ENCODE measurements at places on chromosomes 3 and 15.
A peak's percentile ranks its signal among the peaks of the same experiment; 100 is the strongest.

DNA sequence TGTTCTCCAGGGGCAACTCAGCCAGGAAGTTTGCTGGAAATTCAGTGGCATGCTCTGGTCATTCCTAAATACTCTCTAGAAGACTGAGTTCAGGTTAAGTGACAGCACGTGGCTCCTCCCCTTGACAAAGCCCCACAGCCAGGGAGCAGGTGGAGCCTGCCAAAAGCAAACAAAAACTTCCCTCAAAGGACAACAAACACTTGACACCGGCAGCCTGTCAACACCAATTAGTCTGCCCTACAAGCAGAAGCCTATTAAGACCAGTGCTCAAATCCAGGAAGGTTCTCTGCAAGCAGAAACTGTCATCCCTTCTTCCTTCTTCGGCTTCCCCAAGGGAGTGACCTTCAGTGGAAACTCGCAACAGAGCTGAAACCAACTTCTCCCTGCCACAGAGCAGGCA, 5.0 kb downstream of the MEX3B start:
- no peak for DNase-seq
- no peak overlapping the region for H3K4me3 ChIP-seq
- no peaks in the 10 kb centered on the region for H3K4me1 ChIP-seq
- no peak overlapping the region for H3K27ac ChIP-seq

GRCh38 chr3:188166441-188166840, 12.5 kb downstream of the LPP start:
- H3K4me1 ChIP-seq = peaks cover 40% of the 10 kb centered on the region
- no peak overlapping the region for H3K4me3 ChIP-seq
- peaks cover 4% of the 10 kb centered on the region for H3K36me3 ChIP-seq
- no peak for DNase-seq
- no peaks in the 10 kb centered on the region for H3K27me3 ChIP-seq
- no peak overlapping the region for H3K27ac ChIP-seq

DNA sequence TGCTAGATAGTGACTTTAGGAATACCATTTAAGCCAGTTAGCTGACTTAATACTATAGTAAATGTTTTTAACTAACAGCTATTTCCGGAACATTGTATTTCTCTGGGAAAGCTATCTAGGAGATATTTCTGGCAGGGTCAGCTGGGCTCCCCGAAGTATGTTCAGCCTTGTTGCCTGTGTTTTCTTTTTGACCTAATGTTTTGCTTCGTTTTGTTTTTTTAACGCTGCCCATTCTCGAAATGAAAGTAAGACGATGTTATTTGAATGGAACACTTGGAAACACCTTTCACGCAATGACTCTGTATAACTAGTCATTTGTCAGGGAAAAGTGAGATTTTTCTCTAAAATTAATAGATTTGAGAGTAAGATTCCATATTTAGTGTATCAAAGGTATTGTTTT, 702.9 kb upstream of the NAALADL2 start:
- H3K27me3 ChIP-seq = no peaks in the 10 kb centered on the region
- no peak overlapping the region for H3K4me3 ChIP-seq
- no peaks in the 10 kb centered on the region for H3K36me3 ChIP-seq
- H3K4me1 ChIP-seq = no peaks in the 10 kb centered on the region

GRCh38 chr3:24541935-24542334, 47.3 kb upstream of the THRB start:
- no peak overlapping the region for H3K4me3 ChIP-seq
- H3K27me3 ChIP-seq = no peaks in the 10 kb centered on the region
- H3K27ac ChIP-seq = no peak overlapping the region
- H3K4me1 ChIP-seq = no peaks in the 10 kb centered on the region
- no peak for DNase-seq

GRCh38 chr3:43906849-43907507, 216.2 kb downstream of the ABHD5 start:
- H3K4me1 ChIP-seq = peaks cover 3% of the 10 kb centered on the region
- H3K27me3 ChIP-seq = peaks cover 28% of the 10 kb centered on the region
- no peaks in the 10 kb centered on the region for H3K36me3 ChIP-seq
- no peak for DNase-seq

GRCh38 chr3:67526246-67526645, 128.2 kb downstream of the SUCLG2 start:
- H3K4me1 ChIP-seq = peaks cover 2% of the 10 kb centered on the region
- H3K27ac ChIP-seq = no peak overlapping the region
- no peak overlapping the region for H3K4me3 ChIP-seq
- H3K36me3 ChIP-seq = peaks cover 6% of the 10 kb centered on the region
- no peaks in the 10 kb centered on the region for H3K27me3 ChIP-seq

DNA sequence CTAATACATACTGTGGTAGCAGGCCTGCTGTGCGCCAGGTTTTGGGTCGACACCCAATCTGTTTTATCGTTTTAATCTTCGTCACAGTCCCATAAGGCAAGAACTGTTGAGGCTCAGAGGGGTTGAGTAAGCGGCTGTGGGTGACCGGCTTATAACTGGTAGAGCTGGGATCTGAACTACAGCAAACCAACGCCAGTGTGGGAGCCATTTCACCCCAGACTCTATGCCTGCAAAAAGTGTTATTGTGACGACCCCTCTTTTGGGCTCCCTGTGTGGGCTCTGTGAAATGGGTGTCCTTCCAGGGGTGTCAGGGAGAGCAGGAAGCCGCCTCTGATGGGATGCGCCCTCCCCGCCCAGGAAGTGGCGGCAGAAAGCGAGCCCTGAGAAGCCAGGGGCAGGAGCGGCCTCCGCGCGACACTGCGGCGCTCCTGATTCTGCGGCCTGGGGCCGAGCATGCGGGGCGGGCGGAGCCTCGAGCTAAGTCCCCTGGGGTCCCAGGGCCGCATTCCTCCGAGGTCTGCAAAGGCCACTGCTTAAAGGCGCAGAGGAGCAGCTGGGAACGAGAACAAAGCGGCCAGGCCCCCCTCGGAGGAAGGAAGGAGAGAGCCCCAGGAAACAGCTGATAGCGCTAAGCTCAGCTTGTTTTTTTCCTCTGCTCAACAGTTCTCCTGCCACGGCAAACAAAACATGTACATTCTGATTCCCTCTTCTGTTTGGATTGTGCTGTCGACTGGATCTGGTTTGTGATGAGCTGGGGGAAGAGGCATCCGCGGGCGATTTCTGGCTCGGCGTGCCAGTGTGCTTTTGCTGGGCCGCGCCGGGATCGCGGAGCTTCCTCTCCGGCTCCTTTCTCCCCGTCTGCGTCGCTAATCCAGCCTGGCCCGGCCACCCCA, 33.9 kb downstream of the GRK7 start:
- peak overlapping the region; percentile 87 for H3K4me3 ChIP-seq
- no peaks in the 10 kb centered on the region for H3K27me3 ChIP-seq
- peaks cover 26% of the 10 kb centered on the region for H3K36me3 ChIP-seq
- H3K27ac ChIP-seq = peak overlapping the region; percentile 97
- DNase-seq = peak; percentile 47

- DNase-seq = no peak
- H3K4me3 ChIP-seq = no peak overlapping the region
- no peak overlapping the region for H3K27ac ChIP-seq
- H3K36me3 ChIP-seq = peaks cover 2% of the 10 kb centered on the region
- H3K27me3 ChIP-seq = peaks cover 18% of the 10 kb centered on the region
These were observed 34.1 kb upstream of the KLF13 start for GRCh38 chr15:31292391-31293015.

DNA sequence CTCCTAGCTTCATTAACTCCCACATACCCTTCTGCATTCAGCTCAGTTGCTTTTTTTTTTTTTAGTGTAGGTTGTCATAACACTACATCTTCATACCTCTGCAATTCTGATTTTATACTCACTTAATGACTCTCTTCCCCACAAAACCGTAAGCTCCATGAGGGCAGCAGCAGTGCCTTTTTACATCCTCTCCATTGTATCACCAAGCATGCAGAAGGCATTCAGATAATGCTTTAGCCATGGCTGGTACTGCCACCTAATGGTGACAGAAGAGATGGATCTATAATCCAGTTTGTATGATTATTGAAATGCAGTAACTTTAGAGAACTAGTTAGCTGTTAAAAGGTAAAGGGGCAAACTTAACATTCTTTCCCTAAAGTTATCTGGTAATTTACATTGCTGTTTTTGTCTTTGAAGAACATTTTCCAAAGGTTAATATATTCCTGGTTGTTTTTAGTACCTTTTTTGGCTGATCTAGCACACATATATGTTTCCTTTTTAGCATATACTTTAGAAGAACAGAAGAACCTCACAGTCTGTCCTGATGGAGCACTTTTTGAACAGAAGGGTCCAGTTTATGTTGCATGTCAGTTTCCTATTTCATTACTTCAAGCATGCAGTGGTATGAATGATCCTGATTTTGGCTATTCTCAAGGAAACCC, 36.8 kb downstream of the ATP1B3 start:
- no peaks in the 10 kb centered on the region for H3K27me3 ChIP-seq
- H3K4me1 ChIP-seq = no peaks in the 10 kb centered on the region
- H3K27ac ChIP-seq = peak overlapping the region; percentile 39
- no peak overlapping the region for H3K4me3 ChIP-seq
- peaks cover 32% of the 10 kb centered on the region for H3K36me3 ChIP-seq
- peak; percentile 52 for DNase-seq

GRCh38 chr15:98146031-98146820, 185.7 kb downstream of the ARRDC4 start:
- DNase-seq = no peak
- no peak overlapping the region for H3K27ac ChIP-seq
- no peaks in the 10 kb centered on the region for H3K36me3 ChIP-seq
- H3K4me1 ChIP-seq = no peaks in the 10 kb centered on the region
- no peaks in the 10 kb centered on the region for H3K27me3 ChIP-seq
- H3K4me3 ChIP-seq = no peak overlapping the region

DNA sequence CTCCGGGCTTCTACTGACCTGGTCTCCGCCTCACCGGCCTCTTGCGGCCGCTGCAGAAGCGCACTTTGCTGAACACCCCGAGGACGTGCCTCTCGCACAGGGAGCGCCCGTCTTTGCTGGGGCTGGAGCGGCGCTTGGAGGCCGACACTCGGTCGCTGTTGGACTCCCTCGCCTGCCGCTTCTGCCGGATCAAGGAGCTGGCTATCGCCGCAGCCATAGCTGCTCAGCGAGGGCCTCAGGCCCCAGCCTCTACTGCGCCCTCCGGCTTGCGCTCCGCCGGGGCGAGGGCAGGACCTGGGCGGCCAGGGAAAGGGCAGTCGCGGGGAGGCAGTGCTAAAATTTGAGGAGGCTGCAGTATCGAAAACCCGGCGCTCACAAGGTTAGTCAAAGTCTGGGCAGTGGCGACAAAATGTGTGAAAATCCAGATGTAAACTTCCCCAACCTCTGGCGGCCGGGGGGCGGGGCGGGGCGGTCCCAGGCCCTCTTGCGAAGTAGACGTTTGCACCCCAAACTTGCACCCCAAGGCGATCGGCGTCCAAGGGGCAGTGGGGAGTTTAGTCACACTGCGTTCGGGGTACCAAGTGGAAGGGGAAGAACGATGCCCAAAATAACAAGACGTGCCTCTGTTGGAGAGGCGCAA, 319.2 kb downstream of the FGF12 start:
- H3K36me3 ChIP-seq = no peaks in the 10 kb centered on the region
- H3K4me1 ChIP-seq = no peaks in the 10 kb centered on the region
- H3K27ac ChIP-seq = no peak overlapping the region
- no peak overlapping the region for H3K4me3 ChIP-seq
- DNase-seq = no peak

GRCh38 chr3:21682206-21682605, 68.8 kb downstream of the ZNF385D start:
- H3K27me3 ChIP-seq = no peaks in the 10 kb centered on the region
- no peaks in the 10 kb centered on the region for H3K4me1 ChIP-seq
- no peak overlapping the region for H3K4me3 ChIP-seq
- no peak for DNase-seq

DNA sequence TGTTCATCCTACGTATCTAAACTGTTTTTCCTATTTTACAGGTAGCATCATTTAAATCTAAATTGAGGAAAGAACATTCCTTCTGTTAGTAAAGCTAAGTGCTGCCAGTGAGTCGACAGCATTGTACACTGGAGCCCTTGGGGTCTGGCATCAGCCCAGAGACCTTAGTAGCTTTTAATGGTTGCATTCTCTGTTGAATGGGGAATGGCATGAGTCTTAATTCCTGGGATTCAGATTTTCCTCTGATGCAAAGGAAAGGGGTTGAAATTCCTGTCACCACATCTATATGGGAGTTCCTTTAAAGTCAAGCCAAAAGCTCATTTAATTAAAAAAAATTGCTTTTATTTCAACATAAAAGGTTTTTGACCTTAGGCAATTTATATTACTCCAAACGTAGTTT, 148.4 kb upstream of the GBE1 start:
- no peaks in the 10 kb centered on the region for H3K36me3 ChIP-seq
- no peak for DNase-seq
- no peak overlapping the region for H3K27ac ChIP-seq
- peaks cover 9% of the 10 kb centered on the region for H3K27me3 ChIP-seq

DNA sequence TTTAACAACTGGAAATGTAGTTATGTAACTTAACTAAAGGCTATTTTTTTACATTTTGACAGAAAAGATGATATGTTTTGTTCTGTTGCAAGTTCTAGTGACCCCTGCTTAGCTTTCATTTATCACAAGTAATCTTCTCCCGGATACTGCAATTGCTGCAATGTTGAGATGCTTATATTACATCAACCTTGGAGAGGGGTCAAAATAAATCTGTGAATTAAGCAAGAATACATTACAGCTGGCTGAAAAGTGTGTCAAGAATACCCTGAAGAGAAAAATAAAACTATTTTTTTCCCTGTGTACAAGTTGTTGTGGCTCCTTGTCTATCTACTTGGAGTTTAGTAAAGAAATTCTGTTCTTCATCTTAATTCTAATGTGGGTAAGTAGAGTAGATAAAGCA, 232.1 kb upstream of the GOLIM4 start:
- H3K4me3 ChIP-seq = no peak overlapping the region
- H3K36me3 ChIP-seq = no peaks in the 10 kb centered on the region

GRCh38 chr3:11878837-11879236, 32.2 kb upstream of the TAMM41 start:
- no peak for DNase-seq
- peaks cover 21% of the 10 kb centered on the region for H3K27me3 ChIP-seq
- H3K4me3 ChIP-seq = no peak overlapping the region
- H3K4me1 ChIP-seq = no peaks in the 10 kb centered on the region

GRCh38 chr3:127206154-127206553, 13.2 kb downstream of the PRR23E start:
- H3K27me3 ChIP-seq = peaks cover 56% of the 10 kb centered on the region
- H3K36me3 ChIP-seq = no peaks in the 10 kb centered on the region
- H3K4me1 ChIP-seq = no peaks in the 10 kb centered on the region

- no peaks in the 10 kb centered on the region for H3K27me3 ChIP-seq
- DNase-seq = peak; percentile 21
- peak overlapping the region; percentile 91 for H3K27ac ChIP-seq
These were observed 585 bp downstream of the SLCO3A1 start for GRCh38 chr15:91853948-91854638.
